Activated T-cell treated with anti-CD3 and anti-CD28 coated beads for 48 hours (primary cell): ENCODE measurements at places on chromosomes 1 and 21.

DNA sequence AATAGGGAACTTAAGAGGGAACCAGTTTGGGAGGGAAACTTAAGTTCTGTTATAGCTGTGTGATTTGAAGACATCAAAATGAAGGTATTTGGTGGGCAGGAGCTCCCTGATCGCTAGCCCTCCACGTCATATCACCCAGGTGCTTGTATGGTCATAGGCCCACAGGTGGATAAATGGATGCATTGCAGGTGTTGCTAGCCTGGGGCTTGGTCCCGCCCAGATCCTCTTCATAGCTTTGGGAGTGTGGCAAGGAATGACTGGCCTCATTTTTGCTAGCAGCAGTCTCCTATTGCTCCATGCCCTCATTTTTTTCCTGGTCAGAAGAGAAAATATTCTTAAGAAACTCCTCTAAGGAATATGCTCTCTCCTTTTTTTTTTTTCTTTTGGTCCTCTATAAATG, 11.3 kb downstream of the GNPAT start:
- no peak for DNase-seq

DNA sequence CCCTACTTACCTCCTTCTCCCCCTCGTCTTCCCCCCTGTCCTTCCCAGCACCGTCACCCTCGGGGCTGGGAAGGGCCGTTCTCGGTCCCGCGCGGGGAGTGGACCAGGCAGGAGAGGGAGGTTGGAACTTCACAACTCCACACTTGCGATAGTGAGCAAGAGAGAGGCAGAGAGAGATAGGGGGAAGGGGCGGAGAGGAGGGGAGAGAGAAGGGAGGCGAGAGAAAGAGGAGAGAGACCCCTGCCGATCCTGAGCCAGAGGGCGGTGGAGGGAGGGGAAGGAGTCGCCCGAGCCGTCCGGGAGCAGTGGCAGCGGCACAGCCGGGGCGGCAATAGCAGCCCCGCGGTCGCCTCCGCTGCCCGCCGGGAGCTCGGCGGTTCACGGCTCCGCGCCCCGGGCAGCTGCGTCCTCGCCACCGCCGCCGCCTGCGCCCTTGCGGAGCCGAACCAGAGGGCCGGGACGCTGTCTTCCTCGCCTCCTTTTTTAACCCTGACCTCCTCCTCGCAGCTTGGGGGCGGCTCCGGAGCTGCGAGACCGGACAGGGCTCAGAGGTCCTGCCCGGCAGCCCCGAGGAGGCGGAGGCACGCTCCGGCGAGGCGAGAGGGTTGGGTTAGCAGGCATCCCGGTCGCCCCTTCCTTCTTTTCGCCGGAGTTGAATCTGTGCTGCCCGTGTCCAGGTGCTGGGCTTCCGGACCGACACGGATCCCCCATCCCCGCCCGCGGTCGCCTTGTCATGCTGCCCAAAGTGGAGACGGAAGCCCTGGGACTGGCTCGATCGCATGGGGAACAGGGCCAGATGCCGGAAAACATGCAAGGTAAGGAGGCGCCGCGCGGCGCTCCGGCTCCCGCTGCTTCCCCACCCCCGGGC, 11.7 kb downstream of the NR5A2 start:
- no peak for DNase-seq

GRCh38 chr1:200314085-200314750, 95.6 kb downstream of the ZNF281 start:
- DNase-seq: no peak

DNA sequence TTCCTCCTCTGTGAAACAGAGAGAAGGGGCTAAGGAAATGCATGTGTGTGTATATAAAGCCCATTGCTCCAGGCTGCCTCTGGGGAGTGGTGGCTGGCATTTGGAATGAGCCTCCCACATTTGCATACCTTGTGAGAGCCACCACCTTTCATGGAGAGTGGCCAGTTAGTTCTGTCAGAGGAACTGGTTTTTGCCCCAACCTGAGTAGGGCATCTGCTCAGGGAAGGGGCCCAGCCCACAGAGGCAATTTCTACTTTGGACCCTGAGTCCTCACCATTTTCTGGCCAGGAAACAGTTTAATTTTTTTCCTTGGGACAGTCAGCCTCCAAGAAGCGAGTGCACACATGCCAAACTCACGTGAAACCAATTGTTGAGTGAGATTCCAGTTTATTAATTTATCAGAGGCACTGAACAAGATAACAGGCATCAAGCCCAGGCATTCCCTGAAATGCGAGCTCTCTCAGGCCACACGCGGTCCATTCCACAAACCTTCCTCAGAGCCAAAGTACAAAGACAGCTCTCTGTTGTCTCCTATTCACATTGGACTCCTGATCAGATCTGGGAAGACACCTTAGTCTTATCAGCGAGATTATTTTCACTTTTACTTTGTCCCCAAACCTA, 1.0 kb upstream of the SLC6A9 start:
- no peak for DNase-seq

DNA sequence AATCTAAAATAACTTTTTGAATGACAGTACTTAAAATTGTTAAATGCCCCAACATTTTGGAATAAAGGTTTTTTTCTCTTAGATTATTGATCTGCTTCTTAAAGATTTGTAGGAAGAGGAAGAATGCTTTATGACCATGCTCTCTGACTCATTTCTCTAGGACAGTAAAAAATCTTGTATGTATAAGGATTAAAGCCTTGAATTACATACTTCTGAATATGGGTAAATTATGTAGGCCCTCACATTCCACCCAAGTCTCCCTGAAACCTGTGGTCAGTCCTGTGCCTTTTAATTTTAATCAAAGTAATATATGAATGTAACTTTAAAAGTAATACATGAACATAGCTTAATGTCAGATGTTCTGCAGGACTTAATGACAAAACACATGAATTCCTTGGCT, 50.5 kb downstream of the ABCD3 start:
- DNase-seq: no peak

- DNase-seq: no peak
Observed at GRCh38 chr1:182170891-182171461, 109.5 kb upstream of the ZNF648 start.

DNA sequence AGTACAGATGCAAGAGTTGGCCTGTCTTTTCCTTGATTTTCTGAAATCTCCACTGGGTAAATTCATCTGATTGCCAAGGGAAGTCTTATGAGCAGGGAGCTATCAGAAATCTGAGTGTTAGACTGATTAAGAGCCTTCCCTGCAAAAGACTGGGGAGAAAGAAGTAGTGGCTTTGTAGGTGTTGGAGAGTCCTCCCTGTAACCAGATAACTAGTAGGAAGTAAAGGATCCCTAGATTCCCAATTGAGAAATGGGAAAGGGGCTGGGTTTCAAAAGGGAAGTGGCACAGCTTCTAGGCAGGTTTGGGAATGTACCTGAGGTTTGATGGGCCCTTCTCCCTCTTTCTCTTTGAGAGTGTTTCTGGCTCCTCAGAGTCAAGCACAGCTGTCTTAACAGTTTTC, 2.1 kb downstream of the TLCD4 start:
- DNase-seq: no peak

- DNase-seq: no peak
Observed at GRCh38 chr1:221868593-221869303, 126.9 kb upstream of the DUSP10 start.

DNA sequence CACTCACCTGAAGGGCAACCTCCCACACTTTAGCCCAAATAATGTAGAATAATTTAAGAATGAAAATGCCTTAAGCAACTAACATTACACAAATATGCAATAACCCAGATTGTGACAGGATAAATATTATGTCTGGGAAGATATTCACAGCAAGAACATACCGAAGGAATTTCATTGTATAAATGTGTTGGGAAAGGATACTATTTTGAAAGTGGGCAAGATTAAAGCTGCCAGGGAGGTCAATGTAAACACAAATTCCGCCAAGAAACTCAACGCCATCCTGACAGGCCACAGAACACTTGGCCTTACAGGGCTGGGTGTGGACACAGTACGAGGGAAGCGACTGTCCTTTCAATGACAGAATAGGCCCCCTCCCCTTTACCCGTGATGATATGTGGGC, 173.3 kb downstream of the RUNX1 start:
- no peak for DNase-seq

DNA sequence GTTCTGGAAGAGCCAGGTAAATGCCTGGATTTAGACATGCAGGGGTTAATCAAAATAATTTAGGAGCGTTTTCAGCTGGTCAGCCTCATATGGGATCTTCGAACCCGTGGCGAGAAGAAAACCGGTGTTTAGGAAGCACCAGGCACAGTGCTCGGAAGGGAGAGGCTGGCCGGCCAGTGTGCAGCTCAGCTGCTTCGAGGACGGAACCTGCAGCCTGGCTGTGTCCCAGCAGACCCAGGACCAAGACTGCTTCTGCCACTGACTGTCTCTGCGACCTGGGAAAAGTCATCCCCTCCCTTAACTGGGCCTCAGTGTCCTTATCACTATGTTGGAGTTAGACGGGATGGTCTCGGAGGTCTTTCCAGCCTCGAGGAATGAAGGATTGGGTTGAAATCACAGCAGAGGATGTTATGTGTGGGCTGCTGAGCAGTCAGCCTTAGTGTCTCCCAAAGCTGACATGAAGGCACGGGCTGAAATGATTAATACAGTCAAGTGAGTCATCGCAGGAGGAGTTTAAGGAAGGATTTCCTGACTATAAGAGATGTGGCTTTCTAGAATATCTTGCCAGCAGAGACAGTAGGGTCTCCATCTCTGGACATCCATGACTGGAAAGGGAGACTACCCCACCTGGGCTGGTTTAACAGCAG, 20.8 kb downstream of the PPFIA4 start:
- DNase-seq: no peak

GRCh38 chr1:156525071-156525501, 24.5 kb upstream of the MEF2D start:
- no peak for DNase-seq

- no peak for DNase-seq
Observed at GRCh38 chr1:160761046-160761445, 22.0 kb downstream of the SLAMF7 start.

GRCh38 chr1:19606817-19607642, 37.1 kb upstream of the NBL1 start:
- DNase-seq: no peak

GRCh38 chr1:15918962-15919715, 56.8 kb downstream of the ZBTB17 start:
- DNase-seq: peak; percentile 54

DNA sequence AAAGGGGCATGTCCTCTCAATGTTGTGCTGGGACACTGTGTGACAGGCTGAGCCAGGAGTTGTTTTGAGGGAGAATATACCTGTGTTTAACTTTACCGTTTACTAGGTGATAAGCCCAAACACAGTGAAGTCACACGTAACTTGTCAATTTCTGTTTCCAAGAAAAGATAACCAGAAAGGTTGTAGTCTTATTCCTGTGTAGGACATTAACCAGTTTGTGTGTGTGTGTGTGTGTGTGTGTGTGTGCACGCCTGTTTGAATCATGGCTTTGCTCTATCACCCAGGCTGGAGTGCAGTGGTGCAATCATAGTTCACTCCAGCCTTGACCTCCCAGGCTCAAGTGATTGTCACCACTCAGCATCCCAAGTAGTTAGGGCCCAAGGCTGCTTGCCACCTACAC, 83.6 kb downstream of the MRPS6 start:
- DNase-seq: no peak

DNA sequence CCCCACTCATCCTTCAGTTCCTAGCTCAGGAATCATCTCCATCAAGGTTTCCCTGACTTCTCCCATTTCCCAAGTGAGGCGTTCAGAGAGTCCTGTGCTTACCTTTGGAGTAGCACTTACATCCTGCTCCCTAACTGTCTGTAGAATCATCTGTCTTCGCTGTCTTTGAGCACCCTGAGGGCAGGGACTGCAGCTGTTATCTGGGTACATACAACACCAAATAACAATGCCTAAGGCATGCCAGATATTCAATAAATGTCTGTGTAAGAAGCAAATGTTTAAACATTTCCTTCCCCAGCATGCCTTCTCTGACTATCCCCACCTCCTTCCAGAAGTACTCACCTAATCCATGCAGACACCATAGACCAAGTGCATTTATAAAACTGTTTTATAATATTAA, 65.4 kb downstream of the JAK1 start:
- no peak for DNase-seq
